ENCODE measurements at places on chromosomes 6 and 20. TPM values are rescaled to one million over a fixed set of nuclear protein-coding genes. Genes with fewer than 3 reads are reported as not detected.

NRSN2 gene
- total RNA-seq = 62.3 TPM

OR2H2 gene
- total RNA-seq = not detected

TGM2 gene
- total RNA-seq = 524 TPM

KATNA1 gene
- 10.1 TPM for total RNA-seq

GPR63 gene
- 0.50 TPM for total RNA-seq

SUMO4 gene
- total RNA-seq = not detected

PRND gene
- total RNA-seq = not detected

HSD17B8 gene
- 17.3 TPM for total RNA-seq

PRKN gene
- 0.24 TPM for total RNA-seq

HLA-DOA gene
- not detected for total RNA-seq

PTPRK gene
- 14.7 TPM for total RNA-seq

HELZ2 gene
- 31.0 TPM for total RNA-seq

BEND6 gene
- 1.1 TPM for total RNA-seq

C6orf58 gene
- 0.11 TPM for total RNA-seq

PRPF6 gene
- total RNA-seq = 52.7 TPM

LRRC73 gene
- total RNA-seq = 1.2 TPM

TBX18 gene
- 18.9 TPM for total RNA-seq

SMOC2 gene
- 0.03 TPM for total RNA-seq

EYA2 gene
- 2.0 TPM for total RNA-seq

SLC22A7 gene
- not detected for total RNA-seq

CALHM4 gene
- total RNA-seq = not detected

VWA7 gene
- total RNA-seq = 1.3 TPM

ADGRG6 gene
- 47.7 TPM for total RNA-seq

MOG gene
- total RNA-seq = not detected

DOP1A gene
- 2.8 TPM for total RNA-seq

Data from A549 treated with AZD2906 at 1 μM for 4 hours (cell line).